Testis (tissue), 5 donors: ENCODE measurements at places on chromosomes 2 and 18. TPM values are rescaled to one million over a fixed set of nuclear protein-coding genes. Genes with fewer than 3 reads are reported as not detected.

RTN4 gene
- 107 TPM for total RNA-seq

HOXD13 gene
- not detected for total RNA-seq

GRCh38 chr2:43292297-43292696, 65.9 kb upstream of the ZFP36L2 start:
- DNase-seq, result no peak

GRCh38 chr2:5530011-5530696, 162.0 kb upstream of the SOX11 start:
- no peak for DNase-seq

GRCh38 chr2:113157118-113157896, 16.5 kb upstream of the PSD4 start:
- DNase-seq, result peak; percentile 17

DNA sequence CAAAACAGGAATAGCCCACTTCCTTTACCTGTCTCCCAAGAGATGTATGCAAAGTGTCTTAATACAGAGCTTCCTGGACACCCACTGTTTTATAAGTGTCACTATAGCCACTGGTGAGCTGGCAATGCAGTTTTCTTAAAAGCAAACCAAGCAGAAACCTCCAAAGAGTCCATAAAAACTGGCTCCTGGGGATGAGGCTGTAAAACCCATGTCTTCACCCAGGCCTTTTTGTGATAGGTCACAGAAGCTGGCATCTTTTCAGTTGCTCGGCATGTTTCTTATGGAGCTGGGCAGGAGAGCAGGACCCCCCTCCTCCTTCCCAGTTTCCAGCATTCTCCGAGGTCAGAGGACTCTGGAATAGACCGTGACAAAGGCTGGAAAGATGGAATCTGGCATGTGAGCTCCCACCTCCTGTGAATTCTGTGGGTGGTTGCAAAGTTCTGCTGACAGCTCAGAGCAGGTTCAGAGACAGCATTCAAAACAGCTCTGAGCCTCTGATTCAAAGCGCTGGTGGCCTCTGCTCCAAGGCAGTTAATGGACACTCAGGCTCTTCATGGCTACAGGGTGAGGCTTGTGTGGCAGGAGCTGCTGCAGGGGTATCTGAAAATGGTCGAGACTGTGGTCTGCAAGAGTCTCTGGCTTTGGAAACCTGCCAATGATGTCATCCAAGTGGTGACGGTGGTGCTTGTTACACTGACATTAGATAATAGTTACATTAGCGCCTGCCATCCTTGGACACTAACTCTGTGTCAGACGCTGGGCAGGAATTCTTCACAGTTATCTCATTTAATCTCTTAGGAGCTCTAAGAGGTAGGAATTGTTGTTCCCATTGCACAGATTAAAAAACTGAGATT, 283.4 kb downstream of the CLIP4 start:
- peak; percentile 28 for DNase-seq

DNA sequence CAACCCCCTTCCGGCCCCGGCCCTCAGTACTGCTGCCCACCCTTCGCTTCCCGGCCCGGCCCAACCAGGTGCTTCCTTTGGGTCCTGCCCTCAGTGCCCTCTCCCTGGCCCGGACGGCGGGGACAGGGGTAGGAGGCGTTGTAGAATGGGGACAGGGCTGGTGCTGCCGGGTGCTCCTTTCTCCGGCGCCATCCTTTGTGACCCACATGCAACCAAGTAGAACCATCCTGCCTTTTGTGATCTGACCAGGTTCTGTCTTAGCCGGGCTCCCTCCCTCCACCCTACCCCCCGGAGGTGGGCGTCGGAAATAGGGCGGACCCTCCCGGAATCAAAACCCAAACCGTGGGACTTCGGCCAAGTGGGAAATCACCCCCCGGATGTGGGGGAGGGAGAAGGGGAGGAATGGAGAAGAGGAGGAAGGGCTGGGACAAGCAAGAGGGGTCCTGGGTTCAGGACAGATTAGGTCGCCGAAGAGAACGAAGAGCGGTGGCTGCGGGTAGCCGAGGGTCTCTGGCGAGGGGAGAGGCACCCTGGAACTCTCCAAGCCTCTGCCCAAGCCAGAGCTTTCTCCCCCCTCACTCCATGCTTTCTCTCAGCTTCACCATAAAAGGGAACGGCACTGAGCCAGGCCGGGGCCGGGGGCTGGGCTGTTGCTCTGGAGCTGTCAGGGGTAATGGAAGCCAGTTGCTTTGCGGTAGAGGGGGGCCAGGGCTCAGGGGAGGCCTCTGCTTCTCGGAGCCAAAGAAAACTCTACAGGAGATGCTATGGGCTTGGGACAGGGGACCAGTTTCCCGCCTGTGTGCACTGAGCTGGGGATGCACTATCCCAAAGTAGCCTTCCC, 756 bp upstream of the OST4 start:
- peak; percentile 84 for DNase-seq
